Activated CD8-positive, alpha-beta memory T cell treated with anti-CD3 and anti-CD28 coated beads, Interleukin-2, amount 50 U/mL, for 48 hours (primary cell): ENCODE measurements at places on chromosomes 7 and 10.

- DNase-seq = no peak
These were observed 65.6 kb downstream of the IGF2BP3 start for GRCh38 chr7:23404546-23405239.

DNA sequence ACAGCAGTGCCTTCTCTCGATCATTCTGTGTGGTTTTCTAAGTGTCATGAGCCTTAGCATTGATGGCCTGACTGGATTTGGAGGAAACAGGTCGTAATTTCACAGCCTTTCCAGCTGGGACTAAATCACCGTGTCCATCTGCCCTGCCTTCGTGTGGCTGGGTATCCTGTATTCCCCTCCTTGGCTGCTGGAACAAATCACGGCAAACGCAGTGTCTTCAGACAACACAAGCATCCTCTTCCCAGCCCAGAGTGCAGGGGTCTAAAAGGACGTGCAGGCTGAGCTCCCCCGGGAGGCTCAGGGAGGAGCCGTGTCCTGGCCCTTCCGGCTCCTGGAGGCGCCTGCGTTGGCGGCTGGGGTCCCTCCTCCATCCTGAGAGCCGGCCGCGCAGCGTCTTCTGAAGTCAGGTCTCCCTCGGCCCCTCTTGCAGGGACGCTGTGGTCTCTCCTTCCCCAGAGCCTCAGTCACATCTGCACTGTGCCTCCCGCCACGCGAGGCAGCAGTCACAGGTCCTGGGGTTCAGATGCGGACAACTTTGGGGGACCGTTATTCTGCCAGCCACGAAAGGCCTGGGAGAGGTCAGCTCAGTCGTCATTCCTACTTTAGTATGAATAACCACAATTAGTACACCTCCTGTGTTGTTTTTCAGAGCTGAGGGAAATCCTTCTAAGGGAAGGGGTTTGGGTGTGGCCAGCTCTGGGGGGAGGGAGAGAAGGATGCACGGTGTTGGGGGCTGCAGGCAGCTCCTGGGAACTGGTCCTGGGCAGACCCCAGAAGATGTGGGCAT lies 41.1 kb downstream of the FAM20C start:
- no peak for DNase-seq

GRCh38 chr10:85266808-85267207 lies 938.4 kb downstream of the CCSER2 start:
- no peak for DNase-seq

DNA sequence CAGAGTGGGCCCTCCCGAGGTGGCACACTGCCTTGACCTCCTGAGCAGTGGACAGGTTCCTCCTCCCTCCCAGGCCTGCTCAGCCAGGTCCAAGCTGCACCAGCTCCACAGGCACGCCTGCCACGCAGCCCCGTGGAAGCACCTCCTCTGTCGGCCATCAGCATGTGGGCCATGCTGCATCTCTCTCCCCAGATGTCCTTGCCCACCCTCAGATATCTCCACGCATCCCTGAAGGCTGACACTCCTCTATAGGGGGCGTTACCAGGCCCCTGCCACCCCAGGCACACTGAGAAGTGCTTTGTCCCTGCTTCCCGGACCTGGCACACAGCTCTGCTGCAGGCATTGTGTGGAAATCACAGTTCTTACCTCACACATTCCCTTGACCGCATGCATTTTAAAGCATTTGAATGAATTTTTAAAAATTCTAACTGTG lies 598.5 kb downstream of the SDK1 start:
- no peak for DNase-seq

GRCh38 chr10:14556285-14556956 lies 218.3 kb downstream of the FAM107B start:
- no peak for DNase-seq

- DNase-seq = no peak
These were observed 520 bp downstream of the MOSPD3 start for GRCh38 chr7:100612730-100613390.

GRCh38 chr7:18901982-18902421 lies 215.4 kb downstream of the TWIST1 start:
- DNase-seq = no peak

DNA sequence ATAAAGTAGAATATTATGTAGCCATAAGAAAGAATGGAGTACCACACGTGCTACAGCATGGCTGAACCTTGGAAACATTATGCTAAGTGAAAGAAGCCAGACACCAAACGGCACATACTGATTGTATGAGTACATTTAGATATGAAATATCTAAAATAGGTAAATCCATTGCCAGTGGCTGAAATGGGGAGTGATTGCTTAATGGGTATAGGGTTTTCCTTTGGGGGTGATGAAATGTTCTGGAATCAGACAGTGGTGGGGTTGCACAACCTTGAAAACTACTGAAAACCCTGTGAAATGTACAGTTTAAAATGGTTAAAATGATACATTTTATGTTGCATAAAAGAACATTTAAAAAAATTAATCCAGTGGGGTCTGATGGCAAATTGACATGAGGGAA lies 667.9 kb downstream of the AUTS2 start:
- DNase-seq = no peak

DNA sequence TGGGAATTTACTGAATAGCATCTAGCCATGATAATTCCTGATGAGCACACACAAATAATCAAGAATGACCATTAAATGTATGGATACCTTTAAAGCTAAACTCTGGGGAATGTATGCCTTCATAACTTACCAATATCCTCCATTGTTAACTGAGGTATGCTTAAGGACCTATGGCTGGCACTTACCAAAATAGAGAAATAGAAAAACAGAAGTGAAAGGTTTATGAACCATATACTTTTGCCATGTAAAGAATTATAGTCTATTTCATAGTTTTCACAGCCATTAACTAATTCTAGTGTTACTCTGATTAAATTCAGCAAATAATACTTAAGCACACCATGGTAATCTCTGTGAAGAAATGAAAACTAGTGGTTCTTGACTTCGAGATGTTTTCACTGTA lies 1360.6 kb upstream of the LRRTM3 start:
- no peak for DNase-seq

DNA sequence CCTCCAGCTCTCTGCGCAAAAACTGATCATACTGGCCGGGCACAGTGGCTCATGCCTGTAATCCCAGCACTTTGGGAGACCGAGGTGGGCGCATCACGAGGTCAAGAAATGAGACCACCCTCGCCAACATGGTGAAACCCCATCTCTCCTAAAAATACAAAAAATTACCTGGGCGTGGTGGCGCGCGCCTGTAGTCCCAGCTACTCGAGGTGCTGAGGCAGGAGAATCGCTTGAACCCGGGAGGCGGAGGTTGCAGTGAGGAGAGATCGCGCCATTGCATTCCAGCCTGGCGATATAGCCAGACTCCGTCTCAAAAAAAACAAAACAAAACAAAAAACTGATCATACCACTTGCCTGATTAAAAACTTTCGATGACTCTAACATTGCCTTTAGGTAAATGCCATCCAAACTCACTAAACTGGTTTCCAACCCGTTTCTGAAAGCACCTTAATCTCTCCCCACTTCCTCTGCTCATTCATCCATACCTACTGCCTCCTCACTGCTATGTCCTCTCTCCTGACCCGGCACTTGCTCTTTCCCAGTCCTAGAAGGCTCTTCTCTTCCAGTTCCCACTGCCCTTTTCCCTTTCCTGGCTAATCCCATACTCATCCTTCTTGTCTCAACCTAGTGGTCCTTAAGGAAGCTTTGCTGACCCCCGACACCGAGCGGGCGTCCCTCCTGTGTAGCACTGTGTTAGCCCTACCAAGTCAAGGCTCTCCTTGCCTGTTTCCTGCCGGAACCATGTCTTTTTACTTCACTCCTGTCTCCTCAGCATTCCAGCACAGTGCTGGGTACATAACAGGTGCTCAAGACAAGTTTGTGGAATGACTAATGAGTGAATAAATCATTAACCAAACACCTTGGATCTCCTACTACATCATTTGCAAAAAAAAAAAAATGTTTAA lies 686 bp upstream of the MIOS start:
- no peak for DNase-seq

- DNase-seq = no peak
These were observed 37.9 kb downstream of the PPP2R2D start for GRCh38 chr10:131938681-131939080.

GRCh38 chr10:132593900-132594876 lies 56.6 kb downstream of the INPP5A start:
- no peak for DNase-seq

GRCh38 chr10:96500519-96500918 lies 13.2 kb downstream of the TLL2 start:
- DNase-seq = no peak

GRCh38 chr7:132557489-132558044 lies 18.7 kb downstream of the PLXNA4 start:
- DNase-seq = no peak

- DNase-seq = no peak
These were observed 18.1 kb downstream of the TRIL start for GRCh38 chr7:28939844-28940544.

- no peak for DNase-seq
These were observed 75.8 kb downstream of the MAD1L1 start for GRCh38 chr7:2156756-2157472.

- DNase-seq = no peak
These were observed 241.6 kb upstream of the TCERG1L start for GRCh38 chr10:131553121-131553520.

GRCh38 chr7:152850420-152850819 lies 90.9 kb downstream of the ACTR3B start:
- no peak for DNase-seq

GRCh38 chr7:50962962-50963374 lies 180.3 kb upstream of the GRB10 start:
- DNase-seq = no peak

- no peak for DNase-seq
These were observed 39.3 kb downstream of the VSTM2A start for GRCh38 chr7:54581511-54581910.

DNA sequence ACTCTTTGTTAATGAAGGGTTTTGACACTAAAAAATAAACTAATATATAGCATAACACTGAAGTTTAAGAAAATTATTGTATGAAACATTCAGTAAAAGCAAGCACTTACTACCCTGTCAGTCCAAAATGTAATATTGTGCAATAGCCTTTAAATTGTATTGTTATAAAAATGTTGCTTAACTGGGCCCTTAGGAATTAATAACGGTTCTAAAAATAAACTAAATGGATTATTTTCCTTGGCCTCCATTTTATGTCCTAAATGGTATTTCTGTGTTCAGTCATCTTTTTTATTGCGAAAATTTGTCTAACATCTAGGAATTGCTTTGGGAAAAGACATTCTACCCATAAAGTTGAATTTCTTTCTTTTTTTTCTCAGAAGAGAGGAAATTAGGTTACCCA lies 49.0 kb upstream of the ABI1 start:
- no peak for DNase-seq

- DNase-seq = no peak
These were observed 413 bp downstream of the BUD31 start for GRCh38 chr7:99409192-99409572.

- DNase-seq = no peak
These were observed 26.0 kb downstream of the HIP1 start for GRCh38 chr7:75712517-75713361.

- no peak for DNase-seq
These were observed 73.4 kb downstream of the CFAP46 start for GRCh38 chr10:132868995-132869394.

GRCh38 chr7:45610019-45610418 lies 35.9 kb downstream of the ADCY1 start:
- DNase-seq = peak; percentile 25

DNA sequence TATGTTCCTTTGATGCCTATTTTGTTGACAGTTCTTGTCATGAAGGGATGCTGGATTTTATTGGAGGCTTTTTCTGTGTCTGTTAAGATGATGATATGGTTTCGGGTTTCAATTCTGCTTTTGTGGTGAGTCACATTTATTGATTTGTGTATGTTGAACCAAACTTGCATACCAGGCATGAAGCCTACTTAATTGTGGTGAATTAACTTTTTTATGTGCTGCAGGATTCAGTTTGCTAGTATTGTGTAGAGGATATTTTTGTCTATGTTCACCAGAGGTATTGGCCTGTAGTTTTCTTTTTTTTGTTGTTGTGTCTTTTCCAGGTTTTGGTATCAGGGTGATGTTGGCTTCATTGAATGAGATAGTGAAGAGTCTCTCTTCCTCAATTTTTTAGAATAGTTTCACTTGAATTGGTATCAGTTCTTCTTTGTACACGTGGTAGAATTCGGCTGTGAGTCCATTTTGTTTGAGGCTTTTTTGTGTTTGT lies 345.9 kb downstream of the KIF20B start:
- no peak for DNase-seq

DNA sequence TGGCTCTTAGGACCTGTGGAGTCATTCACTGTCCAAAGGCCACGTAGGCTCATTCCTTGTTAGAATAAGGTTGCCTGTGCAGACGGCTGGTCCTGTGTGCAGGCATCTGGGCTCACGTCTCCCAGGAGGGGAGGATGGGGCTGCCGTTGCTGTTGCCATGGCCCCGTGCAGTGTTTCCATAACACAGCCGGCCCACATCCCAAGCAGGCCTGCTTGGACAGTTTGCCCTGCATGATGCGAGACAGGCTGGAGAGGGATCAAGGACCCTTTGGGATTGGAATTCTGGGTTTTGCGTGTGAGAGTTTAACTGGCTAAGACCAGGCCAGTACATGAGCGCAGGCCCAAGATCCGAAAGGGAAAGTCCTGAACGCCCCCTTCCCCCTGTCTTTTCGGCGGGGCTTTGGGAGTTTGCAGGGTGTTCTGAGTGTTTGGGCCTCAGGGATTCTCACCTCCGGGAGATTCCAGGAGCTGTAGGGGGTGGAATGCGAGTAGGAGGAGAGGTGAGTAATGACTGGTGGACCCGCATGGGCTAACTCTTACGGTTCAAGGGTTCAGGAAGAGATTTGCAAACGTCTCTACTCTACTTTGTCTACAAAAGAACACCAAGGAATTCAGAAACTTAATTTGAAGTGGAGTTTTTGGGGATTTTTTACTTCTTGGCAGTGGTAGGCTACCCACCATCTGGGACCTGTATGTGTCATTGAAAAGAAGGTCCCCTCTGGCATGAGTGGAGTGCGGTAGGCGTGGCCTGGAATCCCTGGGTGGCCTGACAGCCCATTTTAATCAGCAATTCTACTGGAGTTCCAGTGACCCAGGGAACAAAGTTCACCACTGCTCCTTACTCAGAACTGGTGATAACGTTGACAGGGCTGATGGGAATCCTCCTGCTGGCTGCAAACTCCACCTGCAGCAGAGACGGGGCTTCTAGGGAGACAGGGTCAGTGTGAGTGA lies 125.4 kb downstream of the ITIH5 start:
- DNase-seq = no peak

DNA sequence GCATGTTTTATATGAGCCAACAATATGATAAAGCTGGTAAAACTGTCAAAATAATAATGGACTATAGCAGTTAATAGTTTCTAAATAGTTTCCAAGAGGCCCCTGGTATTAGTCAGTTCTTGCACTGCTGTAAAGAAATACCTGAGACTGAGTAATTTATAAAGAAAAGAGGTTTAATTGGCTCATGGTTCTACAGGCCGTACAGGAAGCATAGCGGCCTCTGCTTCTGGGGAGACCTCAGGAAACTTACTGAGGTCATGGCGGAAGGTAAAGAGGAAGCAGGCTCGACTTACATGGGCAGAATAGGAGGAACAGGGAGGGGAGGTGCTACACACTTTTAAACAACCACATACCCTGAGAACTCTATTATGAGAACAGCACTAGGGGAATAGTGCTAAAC lies 104.6 kb downstream of the PPP1R9A start:
- no peak for DNase-seq
